ENCODE measurements at places on chromosomes 13 and 19.
A peak's percentile ranks its signal among the peaks of the same experiment; 100 is the strongest.

GRCh38 chr13:30746791-30747190 is 11.4 kb downstream of the ALOX5AP start:
- no peak for DNase-seq

DNA sequence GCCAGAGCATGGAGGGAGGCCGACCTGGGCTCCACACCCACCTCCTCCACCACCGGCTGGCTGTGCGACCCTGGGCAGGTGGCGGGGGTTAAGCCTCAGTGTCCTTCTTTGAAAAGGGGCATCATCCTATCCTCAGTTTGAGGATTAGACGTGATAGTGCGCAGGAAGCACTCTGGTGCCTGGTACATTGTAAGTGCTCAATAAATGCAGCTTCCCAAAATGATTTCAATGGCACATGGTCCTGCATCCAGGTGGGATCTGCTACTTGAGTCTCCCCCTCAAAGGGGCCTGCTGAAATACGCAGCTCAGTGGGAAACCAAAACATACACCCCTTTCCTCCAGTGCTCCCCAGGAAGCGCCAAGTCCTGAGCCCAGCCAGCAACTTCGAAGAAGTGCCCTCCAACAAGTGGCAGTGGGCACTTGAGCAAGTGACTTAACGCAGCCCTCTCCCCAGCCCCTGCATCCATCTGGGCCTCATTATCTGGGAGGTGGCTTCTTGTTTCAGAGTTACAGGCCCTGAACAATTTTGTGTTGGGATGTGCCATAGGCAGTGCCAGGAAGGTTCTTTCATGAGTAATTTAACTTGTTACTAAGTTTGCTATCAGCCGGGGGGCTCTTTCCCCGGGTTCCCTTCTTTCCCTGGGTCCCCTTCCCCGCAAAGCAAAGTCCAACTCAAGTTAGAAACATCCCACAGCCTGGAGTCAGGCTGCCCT is 17.9 kb downstream of the ACTN4 start:
- no peak for DNase-seq

DNA sequence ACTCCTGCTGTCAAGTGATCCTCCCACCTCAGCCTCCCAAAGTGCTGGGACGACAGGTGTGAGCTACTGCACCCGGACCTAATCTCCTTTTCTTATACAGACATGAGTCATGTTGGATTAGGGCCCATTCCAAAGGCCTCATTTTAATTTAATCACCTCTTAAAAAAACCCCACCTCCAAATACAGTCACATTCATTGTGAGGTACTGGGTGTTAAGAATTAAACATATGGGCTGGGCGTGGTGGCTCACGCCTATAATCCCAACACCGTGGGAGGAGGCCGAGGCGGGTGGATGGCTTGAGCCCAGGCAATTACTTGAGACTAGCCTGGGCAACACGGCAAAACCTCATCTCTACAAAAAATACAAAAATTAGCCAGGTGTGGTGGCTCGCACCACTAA is 46.6 kb downstream of the PIN1 start:
- no peak for DNase-seq

DNA sequence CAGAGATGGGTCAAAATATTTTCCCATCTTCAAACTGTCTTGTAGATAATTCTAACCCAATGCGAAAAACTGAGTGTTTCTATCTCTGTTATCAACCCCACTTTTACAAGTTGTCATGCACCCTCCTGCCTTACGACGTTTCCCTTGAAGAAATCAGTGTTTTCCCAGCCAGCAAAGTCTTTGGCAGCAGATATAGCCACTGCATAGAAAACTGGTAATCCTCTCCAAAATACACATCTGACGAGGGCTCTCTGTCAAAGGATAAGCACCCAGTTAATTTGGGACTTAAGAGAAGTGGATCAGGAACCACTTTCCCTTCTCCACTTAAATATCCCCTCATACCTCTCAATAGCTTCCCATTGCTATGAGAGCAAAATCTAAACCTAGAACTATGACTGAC is 351.9 kb upstream of the MIR17HG start:
- no peak for DNase-seq

GRCh38 chr19:23758187-23759074 is at the start of gene ZNF681:
ZNF681 (minus strand) TSS chr19:23758891; CDS start chr19:23758749, 142 bp downstream.
- peak; percentile 38 for DNase-seq

DNA sequence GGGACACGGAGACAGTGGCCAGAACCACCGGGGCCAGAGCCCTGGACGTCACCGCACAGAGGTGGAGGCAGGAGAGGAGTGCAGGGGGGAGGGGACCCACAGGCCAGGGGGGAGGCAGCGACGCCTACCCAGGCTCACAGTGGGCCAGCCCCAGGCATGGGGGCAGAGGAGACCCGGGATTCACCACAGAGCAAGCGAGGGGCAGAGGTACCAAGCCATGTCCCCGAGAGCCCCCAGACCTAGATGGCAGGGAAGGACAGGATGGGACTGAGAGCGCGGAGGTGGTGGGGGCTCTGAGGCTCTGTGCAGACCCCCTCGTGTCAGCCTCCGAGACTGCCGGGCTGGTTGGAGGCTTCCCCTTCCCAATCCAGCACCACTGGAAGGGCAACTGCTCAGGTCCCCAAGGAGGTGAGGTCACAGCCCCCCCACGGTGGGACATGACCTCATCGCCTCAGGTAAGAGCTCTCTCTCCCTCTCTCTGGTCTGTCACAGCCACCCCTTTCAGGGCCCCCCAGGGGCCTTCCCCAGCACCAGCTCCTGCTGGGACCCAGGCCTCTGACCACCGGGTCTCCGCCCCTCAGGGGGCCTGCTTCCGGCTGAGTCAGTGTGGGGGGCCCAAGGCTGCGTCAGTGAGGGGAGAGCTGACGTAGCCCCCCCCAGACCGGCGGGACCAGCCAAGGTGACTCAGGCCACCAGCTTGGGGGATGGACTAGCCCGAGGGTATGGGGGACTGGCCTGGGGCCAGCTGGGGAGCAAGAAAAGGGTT is 2.2 kb upstream of the IL11 start:
- no peak for DNase-seq

DNA sequence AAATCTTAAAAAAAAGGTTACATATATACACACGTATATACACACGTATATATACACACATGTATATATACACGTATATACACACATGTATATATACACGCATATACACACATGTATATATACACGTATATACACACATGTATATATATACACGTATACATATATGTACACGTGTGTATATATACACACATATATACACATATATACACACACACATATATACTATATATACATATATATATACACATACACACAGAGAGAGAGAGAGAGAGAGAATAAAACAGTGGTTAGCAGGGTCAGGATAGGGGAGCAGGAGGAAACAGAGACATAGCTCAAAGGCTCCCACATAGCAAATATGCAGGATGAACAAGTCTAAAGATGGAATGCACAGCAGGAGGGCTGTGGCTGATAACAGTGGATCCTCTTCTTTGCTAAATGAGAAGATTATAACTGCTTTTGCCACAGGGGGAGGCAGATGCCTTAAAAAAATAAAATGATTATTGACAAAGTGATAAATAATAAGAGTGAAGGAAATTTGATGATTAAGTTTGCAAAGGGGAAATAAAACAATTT is 714.5 kb downstream of the UQCRFS1 start:
- DNase-seq: no peak

DNA sequence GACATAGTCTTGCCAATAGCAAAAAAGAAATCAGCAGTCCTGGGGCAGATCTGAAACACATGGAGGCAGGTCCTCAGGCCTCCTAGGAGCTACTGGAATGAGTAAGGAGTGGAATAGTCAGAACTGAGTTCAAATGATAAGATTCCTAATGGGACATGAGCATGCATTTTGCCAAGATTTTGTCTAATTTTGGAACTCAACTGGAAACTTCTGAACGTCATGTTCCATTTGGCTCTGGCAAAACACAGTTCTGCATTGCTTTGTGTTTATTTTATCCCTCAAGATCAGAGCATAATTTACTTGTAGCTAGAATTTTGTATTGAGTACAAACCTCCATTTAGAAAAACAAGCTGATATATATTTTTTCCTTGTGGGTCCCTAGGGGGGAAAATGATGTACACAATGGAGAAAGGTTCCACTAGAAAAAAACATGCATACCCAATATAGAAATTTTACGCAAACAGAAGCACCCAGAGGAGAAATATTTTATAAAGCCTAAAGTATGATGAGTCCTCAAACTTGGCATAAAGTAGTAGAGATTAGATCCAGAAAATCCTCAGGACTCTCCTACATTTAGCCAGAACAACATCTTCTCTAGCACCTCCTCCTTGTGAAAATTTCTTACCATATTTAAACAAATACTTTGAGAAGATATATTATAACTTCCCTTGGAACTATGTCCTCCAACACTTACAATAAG is 149.0 kb upstream of the SERP2 start:
- no peak for DNase-seq

DNA sequence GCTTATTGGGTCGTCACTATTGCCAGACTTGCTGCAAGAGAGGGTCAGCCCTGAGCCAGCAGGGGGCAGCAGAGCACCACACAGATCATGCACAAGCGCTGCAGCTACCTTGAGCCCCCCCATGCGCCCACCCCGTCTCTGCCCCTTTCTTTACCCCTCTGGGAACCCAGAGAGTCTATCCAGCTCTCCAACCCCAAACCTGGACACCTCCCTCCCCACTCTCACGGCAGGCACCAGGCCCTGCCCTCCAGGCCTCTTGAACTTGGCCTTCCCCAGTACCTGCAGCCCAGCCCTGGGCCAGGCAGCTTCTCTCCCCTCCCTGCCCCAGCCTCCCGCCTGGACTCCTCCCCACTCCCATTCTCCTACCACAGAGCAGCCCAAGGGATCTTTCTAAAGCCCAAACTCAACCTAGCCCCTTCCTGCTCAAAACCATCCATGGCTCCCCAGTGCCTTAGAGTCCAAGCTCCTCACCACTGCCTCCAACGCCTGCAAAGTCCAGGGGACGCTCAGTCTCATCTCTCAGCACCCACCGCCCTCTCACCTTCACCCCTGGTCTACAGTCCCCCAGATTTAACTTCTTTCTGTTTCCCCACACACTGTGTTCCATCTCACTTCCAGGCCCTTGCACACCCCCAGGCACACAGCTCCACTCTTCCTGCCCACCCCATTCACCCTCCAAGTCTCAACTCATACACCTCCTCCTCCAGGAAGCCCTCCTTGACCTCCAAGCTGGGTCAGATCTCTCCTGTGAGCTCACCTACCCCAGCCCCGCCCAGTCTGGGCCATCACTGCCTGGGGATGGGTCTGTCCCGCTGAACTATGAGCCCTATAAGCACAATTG is 9.4 kb upstream of the CEACAM16 start:
- no peak for DNase-seq

GRCh38 chr19:13089139-13089856 is 13.4 kb downstream of the LYL1 start:
- no peak for DNase-seq

DNA sequence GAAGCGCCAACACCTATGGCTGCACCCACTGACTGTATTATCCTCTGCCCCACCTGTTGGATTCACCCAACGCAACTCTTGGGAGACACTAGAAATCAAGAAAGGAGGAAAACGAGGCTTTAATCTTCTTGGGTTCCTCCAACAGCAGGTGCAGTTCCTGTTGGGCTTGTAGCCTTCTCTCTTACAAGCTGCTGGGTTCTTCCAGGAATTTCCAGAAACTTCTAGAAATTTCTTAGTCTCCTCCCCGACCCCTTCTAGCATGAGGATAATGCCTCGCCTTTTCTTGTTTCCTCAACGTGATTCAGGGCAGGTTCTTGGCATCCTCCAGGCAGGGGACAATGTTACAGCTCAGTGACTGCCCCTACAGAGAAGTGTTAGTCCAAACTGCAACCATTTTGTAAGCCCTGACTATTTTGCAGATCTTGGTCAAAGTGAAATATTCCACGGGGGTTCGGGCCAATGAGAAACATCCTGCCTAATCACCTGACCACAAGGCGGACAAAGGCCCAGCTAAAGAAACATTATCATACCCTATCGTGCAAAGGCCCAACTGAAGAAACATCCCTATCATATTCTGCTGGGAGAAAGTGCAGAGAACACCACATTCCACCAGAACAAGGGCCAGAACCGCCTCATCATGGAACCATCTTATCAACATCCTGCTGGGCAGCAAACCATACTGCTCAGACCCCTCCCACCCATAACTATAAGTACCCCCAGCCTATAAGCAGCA is 614 bp upstream of the PNMA8A start:
- DNase-seq: no peak

- DNase-seq: no peak
Measured at GRCh38 chr13:90800082-90800746, 547.3 kb upstream of the MIR17HG start.

- no peak for DNase-seq
Measured at GRCh38 chr13:68369739-68370138, 1139.6 kb upstream of the PCDH9 start.

- no peak for DNase-seq
Measured at GRCh38 chr13:24745861-24746617, 17.9 kb upstream of the RNF17 start.

DNA sequence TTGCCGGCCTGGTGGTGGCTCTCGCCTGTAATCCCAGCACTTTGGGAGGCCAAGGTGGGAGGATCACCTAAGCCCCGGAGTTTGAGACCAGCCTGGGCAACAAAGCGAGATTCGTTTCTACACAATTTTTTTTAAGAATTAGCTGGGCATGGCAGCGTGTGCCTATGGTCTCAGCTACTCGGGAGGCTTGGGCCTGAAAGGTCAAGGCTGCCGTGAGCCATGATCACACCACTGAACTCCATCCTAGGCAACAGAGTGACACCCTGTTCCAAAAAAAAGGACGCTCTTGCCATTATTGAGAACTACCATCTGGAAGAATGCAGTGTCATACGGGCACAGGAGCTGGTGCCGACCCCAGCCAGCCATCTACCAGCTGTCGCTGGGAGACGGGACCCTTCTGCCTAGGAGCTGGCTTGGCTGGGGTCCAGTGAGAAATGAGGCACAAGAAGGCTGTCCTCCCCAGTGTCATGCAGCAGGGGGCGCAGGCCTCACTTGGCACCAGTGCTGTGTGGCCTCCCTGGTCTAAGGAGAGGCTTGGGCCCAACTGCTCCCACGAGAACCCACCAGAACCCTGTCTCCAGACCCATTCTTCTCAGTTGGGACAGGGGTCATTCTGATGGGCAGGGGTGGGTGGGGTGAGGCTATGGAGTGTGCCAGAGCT is 12.2 kb upstream of the RELB start:
- DNase-seq: no peak

DNA sequence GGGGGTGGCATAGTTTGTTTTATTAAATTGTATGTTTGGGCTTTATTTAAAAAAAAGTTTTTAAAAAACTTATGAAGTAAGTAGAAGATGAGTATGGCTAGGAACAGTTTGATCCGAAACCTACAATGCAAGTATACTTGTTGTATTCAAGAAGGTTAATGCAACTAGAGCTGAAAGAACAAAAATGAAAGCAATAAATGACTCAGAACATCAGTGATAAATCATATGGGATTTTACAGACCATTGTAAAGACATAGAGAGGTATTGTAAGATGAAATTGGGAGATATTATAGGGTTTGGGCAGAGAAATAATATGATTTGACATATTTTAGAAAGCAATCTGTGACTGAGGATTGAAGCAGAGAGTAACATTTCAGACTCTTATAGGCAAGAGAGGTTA is 1135.3 kb downstream of the SLITRK5 start:
- no peak for DNase-seq
